ENCODE measurements at places on chromosomes 7 and 10. TPM values are rescaled to one million over a fixed set of nuclear protein-coding genes. Genes with fewer than 3 reads are reported as not detected.
A peak's percentile ranks its signal among the peaks of the same experiment; 100 is the strongest.

GRCh38 chr7:521221-522070 is 1.8 kb upstream of the PDGFA start:
- DNase-seq: no peak

GRCh38 chr10:34297541-34298345 is 517.4 kb downstream of the PARD3 start:
- no peak for DNase-seq

DNA sequence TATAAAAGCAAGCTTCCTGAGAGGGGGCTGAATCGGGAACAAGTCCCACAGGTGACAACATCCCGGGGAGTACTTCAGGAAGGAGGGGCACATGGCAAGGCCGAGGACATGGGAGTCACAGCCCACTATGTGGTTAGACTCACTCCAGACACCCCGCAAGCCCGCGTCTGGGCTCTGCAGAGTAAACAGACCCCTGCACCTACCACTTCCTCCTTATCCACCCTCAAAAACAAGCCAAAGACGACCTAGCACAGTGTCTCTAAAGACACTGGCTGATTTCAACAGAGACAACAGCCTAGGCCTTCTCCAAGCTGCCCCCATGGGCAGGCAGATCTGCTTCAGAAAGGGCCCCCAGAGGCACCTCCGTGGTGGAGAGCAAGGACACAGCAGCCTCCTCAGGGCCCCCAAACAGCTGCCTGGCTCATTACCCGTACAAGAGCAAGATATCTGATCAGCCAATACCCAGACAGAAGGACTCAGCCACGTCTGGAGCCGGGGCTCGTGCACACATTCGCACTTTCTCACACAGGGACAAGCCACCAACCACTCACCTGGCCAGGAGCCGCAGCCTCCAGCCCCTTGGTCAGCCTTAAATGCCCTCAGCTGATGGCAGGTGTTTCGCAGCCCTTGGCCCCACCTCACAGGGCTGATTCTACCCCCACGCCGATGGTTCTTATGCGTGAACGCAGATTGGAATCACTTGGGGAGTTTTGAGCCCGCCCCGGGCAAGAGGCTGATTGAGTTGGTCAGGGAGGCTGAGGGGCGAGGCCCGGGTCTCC is 10.7 kb upstream of the KPNA7 start:
- no peak for DNase-seq

- no peak for DNase-seq
Measured at GRCh38 chr10:6843481-6843881, 263.4 kb upstream of the PRKCQ start.

DNA sequence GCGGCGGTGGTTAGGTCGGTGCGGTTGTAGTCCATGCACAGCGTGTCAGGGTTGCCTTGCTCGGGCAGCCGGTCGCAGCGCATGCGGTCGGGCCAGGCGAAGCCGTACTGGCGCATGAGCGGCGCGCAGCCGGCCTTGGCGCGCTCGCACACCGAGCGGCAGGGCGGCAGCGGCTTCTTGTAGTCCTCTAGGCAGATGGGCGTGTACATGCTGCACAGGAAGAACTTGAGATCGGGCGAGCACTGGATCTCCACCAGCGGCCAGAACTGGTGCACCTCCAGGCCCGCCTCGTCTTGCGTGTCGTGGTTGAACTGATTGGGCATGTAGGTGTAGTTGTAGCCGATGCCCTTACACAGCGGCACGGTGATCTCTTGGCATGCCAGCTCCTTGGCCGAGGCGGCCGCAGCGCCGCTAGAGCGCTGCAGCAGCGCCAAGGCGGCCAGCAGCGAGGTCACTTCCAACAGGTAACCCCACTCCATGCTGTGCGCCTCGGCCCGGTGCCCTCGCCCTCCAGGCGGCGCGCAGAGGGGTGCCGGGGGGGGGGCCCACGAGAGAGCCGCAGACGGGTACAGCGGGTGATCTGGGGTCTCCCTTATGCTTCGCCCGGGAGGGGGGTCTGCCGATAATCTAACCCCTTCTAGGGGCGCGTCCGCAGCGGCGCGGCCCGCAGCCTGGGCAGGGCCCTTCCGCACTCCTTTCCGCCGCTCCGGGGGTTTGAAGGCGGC is 983 bp downstream of the FZD8 start:
- peak; percentile 65 for DNase-seq

- peak; percentile 74 for DNase-seq
Measured at GRCh38 chr10:110600487-110601101, 33.1 kb downstream of the SMC3 start.

DNA sequence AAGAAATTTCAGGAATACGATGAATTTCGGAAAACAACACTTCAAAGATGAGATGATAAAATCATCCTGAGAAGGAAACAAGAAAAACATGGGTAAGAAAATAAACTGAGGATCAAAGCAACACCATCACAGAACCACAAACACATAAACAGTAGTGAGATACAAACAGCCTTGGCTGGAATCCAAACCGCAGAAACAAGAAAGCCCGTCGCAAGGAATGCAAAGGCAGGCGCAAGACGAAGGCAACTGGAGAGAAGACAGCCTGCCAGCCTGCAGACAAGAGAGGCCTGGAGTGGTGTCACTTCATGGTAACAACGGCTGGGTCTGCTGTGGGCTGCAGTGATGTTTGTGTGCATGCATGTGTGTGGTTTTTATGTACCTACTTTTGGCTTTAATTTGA is 61.8 kb upstream of the DRGX start:
- DNase-seq: no peak

CD36 gene
- total RNA-seq: 0.70 TPM

CNPY1 gene
- not detected for total RNA-seq

GRCh38 chr7:42730586-42730985 is 181.3 kb downstream of the C7orf25 start:
- DNase-seq: no peak

GOT1 gene
- total RNA-seq: 62.2 TPM

DNA sequence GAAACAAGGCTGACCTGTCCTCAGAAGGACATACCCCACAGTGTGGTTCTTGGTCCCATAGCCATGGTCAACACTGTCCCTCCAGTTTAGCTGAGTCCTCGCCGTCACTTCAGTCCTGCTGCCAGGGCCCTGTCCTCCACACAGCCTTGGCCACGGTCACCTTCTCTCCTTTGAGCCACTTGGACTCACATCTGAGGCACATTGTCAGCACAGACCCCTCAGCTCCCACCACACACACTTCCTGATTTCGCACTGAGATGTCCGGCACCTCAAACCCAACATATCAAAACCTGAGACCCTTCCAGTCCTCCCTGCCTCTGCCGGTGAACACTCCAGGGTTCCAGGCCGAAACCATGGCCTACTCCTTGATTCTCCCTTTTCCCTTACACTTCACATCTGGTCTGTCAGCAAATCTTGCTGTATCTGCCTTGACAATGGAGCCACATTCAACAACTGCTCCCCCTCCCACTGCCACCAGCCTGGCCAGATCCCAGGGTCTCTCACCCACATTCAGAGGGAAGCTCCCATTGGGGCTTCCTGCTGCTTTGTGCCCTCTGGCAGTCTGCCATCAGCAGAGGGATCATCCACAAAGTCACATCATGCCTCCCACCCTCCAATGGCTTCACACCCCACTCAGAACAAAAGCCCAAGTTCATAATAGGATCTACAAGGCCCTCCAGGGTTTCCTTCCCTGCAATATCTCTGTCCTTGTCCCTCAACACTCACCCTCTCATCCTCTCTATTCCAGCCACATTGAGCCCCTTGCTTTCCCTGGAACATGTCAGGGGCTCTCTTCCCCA is 219.6 kb upstream of the SHH start:
- no peak for DNase-seq

DNA sequence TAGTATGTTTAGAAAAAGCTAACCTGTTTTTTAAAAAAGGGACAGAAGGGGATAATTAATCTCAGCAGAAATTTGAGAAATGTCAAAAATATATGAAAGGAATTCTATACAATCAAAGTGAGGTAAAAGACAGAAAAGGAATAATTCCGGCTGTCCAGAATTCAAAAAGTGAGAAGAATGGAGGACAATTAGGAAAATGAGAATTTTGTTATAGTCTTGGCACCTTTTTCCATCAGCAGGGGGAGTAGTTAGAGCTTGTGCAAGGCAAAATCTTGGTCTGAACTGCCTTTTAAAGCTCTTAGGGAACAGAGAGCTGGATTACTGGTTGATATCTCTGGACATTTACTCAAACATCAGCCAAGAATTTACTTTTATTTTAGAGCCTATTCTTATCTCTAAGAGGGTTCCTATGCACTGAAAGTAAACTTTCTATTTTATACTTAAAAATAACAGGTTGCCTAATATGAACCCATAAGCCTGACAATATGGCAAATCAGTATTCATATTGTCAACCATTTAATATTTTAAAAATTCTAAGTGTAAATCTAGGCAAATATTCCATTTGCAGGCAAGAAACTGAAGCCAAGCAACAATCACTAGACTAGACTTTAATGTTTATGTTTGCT is 185.6 kb downstream of the ANK3 start:
- DNase-seq: peak; percentile 54

SPDYE17 gene
- not detected for total RNA-seq

AGBL3 gene
- 2.3 TPM for total RNA-seq

GRCh38 chr10:28431139-28431538 is 101.8 kb upstream of the WAC start:
- no peak for DNase-seq

DNA sequence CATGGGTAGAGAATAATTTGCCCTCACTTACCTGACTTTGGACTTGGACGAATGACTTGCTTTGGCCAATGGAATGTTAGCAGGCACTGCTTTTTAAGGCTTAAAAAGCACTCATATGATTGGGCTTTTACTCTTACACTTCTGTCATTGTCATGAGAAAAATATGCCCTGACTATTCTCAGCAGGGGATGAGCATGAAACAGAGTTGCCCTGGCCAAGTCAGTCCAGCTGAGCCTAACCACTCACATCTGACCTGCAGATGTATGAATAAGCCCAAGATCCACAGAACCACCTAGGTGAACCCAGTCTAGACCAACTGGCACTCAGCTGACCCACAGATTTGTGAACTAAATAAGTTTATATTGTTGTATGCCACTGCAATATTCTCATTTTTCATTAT is 573.5 kb downstream of the TNS3 start:
- DNase-seq: no peak

DNA sequence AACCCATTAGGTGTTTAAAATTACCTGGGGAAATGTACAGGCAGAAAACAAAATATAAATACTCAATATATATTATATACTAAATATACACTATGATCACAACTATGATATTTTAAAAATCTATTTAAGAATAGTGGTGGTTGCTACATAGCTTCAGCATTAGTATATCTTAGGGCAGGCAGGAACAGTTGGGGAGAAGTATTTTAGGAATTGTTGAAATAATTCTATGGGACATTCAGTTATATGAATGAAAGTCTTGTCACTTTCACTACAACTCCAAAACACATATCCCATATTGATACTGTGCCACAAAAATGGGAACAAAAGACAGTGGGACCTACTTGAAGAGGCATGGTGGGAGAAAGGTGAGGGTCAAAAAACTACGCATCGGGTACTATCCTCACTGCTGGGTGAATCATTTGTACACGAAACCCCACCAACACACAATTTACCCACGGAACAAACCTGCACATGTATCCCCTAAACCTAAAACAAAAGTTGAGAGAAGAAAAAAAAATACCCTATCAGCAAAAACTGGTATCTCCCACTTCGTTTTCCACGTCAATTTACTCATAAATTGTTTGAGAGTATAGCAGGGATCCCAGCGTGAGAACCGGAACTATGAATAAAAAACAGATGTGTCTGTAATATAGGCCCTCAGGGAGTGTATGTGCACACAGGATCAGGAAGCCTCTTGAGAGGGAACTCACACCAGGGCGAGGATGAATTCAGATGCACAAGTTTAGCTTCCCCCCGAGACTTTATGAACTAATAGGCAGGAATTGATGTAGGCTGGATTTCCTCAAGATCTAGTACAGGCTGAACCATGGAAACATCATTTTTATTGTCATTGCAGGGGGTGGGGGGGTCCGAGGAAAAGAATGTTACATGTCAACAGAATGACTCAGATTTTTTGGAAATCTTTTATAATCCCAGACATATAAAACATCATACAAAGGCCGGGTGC is 16.2 kb downstream of the SLC16A12 start:
- no peak for DNase-seq

TMEM236 gene
- total RNA-seq: 0.10 TPM
